ENCODE measurements at places on chromosomes 7 and 10. TPM values are rescaled to one million over a fixed set of nuclear protein-coding genes. Genes with fewer than 3 reads are reported as not detected.
A peak's percentile ranks its signal among the peaks of the same experiment; 100 is the strongest.

DNA sequence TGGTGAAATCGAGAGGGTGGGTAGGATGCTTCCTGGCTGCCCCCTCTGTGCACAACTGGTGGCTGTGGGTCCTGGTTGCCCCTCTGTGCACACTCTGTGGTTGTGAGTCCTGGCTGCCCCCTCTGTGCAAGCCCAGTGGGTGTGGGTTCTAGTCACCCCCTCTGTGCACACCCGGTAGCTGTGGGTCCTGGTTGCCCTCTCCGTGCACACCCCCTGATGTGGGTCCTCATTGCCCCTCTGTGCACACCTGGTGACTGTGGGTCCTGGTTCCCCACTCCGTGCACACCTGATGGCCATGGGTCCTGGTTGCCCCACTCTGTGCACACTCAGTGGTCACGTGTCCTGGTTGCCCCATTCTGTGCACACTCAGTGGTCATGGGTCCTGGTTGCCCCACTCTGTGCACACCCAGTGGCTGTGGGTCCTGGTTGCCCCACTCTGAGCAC, 20.3 kb upstream of the RET start:
- no peak overlapping the region for H3K4me3 ChIP-seq
- H3K4me1 ChIP-seq, result no peaks in the 10 kb centered on the region
- no peaks in the 10 kb centered on the region for H3K27me3 ChIP-seq
- DNase-seq, result no peak
- no peak overlapping the region for H3K27ac ChIP-seq
- no peaks in the 10 kb centered on the region for H3K36me3 ChIP-seq

DNA sequence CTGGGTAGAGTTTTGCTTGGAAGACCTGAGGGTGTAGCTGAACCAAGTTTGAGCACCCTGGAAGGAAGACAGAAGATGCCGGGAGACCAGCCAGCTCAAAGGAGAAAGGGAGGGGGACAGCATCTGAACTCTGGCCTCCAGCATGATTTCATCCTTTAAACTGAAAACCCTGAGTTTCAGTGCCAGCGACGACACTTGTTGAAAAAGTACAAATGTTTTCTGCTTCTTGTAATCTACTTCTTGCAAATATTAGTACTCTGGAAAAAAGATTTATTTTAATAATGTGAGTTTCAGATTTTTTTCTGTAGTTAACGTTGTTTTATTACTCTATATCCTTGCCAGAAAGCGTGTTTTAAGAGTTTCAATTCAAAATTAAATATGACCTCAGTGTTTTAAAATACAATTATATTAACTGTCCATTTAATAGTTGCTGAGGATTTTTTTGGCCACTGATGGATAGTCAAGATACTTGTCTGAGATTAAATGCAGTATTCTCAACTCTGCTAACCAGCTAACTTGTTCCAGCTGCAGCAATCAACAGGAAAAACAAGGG, 227.7 kb downstream of the MGMT start:
- H3K4me3 ChIP-seq, result no peak overlapping the region
- no peaks in the 10 kb centered on the region for H3K36me3 ChIP-seq
- peak; percentile 62 for DNase-seq
- no peak overlapping the region for H3K27ac ChIP-seq

- peaks cover 6% of the 10 kb centered on the region for H3K27me3 ChIP-seq
- no peak for DNase-seq
- H3K4me1 ChIP-seq, result no peaks in the 10 kb centered on the region
Observed at GRCh38 chr7:159061209-159061608, 83.5 kb downstream of the VIPR2 start.

GRCh38 chr7:107463139-107464078, 6.4 kb upstream of the GPR22 start:
- peaks cover 7% of the 10 kb centered on the region for H3K36me3 ChIP-seq
- H3K27ac ChIP-seq, result no peak overlapping the region
- DNase-seq, result peak; percentile 43
- no peaks in the 10 kb centered on the region for H3K4me1 ChIP-seq
- H3K4me3 ChIP-seq, result no peak overlapping the region

DNA sequence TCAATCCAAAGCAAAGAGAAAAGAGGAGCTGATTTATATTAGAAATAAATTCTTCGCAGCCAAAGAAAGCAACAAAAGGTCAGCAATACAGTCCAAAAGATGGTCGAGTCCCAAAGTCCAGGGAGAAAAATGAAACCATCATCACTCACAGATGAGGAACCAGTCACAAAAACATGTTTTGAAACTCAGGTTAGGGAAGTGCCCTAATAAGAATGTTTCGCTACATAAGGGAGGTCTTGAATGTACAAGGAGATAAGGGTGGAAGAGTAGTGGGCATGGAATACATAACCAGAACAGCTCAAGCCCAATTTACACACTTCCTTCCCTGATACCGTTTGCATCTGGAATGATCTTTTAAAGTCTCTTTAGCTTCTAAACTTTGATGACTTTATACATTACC, 53.6 kb downstream of the VPS41 start:
- H3K4me3 ChIP-seq, result no peak overlapping the region
- H3K4me1 ChIP-seq, result no peaks in the 10 kb centered on the region
- H3K36me3 ChIP-seq, result no peaks in the 10 kb centered on the region
- H3K27me3 ChIP-seq, result no peaks in the 10 kb centered on the region
- no peak for DNase-seq

- DNase-seq, result no peak
- H3K27ac ChIP-seq, result no peak overlapping the region
- no peaks in the 10 kb centered on the region for H3K4me1 ChIP-seq
- no peaks in the 10 kb centered on the region for H3K27me3 ChIP-seq
- no peak overlapping the region for H3K4me3 ChIP-seq
Observed at GRCh38 chr7:135993950-135994349, 16.8 kb upstream of the MTPN start.

GRCh38 chr10:27744802-27745731, 552 bp downstream of the MKX start:
- no peaks in the 10 kb centered on the region for H3K36me3 ChIP-seq
- H3K27me3 ChIP-seq, result peaks cover 96% of the 10 kb centered on the region
- DNase-seq, result no peak
- peak overlapping the region; percentile 38 for H3K4me3 ChIP-seq
- no peak overlapping the region for H3K27ac ChIP-seq
- no peaks in the 10 kb centered on the region for H3K4me1 ChIP-seq

GRCh38 chr7:95404316-95404865, 8.2 kb upstream of the PON3 start:
- no peak overlapping the region for H3K4me3 ChIP-seq
- H3K36me3 ChIP-seq, result no peaks in the 10 kb centered on the region
- no peaks in the 10 kb centered on the region for H3K27me3 ChIP-seq
- no peak for DNase-seq
- H3K4me1 ChIP-seq, result no peaks in the 10 kb centered on the region
- H3K27ac ChIP-seq, result peak overlapping the region; percentile 34

- no peak overlapping the region for H3K27ac ChIP-seq
- no peak overlapping the region for H3K4me3 ChIP-seq
- no peaks in the 10 kb centered on the region for H3K4me1 ChIP-seq
- no peak for DNase-seq
Observed at GRCh38 chr7:74429153-74429747, 24.5 kb upstream of the GTF2IRD1 start.

- H3K36me3 ChIP-seq, result no peaks in the 10 kb centered on the region
- H3K4me3 ChIP-seq, result no peak overlapping the region
- no peaks in the 10 kb centered on the region for H3K4me1 ChIP-seq
Observed at GRCh38 chr10:104614245-104614831, 26.8 kb upstream of the SORCS3 start.

GRCh38 chr7:52161483-52161882, 844.9 kb upstream of the COBL start:
- no peak overlapping the region for H3K4me3 ChIP-seq
- no peak for DNase-seq
- no peaks in the 10 kb centered on the region for H3K36me3 ChIP-seq
- no peaks in the 10 kb centered on the region for H3K27me3 ChIP-seq

GRCh38 chr10:116490028-116490662, 55.6 kb upstream of the PNLIP start:
- no peak overlapping the region for H3K4me3 ChIP-seq
- H3K36me3 ChIP-seq, result no peaks in the 10 kb centered on the region
- H3K4me1 ChIP-seq, result no peaks in the 10 kb centered on the region
- H3K27me3 ChIP-seq, result no peaks in the 10 kb centered on the region

PRSS37 gene
- not detected for total RNA-seq

UPK3BL2 gene
- total RNA-seq, result 3.8 TPM

Data from tibial nerve (tissue), 4 donors.